ENCODE measurements at places on chromosomes 4 and X.

DNA sequence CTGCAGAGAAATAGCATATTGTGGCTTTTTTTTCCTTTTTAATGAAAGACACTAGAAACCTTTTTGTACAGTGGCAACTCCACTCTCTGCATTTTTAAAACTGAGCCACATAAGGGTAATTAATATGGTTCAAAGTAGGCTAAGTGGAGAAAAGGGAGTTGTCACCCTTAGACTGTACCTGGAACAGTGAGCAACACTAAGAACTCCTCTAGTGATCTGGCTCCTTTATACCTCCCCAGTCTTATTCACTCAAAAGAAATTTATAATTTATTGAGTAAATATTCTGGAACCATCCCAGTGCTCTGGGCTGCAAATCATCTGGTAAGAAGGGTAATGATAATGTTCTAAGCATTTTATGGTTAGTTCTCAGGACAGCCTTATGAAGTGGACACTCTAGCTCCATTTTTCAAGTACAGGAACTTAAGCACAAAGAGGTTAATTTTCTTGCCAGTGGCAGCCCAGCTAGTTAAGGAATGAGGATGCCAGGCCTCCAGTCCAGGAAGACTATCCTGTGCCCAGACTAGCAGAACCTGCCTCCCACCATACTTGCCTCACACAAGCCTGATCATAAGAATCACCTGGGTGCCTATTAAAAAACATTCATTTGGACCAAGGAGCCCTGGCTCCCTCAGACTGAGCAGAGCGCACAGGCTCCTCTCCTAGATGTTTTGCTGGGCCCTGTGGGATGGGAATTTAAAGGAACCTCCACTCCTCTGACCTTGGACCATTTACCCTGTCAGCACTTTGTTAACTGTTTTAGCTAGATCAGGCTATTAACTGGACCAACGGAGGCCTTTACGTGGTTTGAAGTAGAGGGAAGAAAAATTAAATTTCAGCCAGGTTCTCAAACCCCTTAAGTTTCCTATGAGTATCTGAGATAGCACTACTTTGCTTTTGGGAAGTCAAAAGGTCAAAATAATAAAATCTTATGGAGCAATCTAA lies 102.6 kb downstream of the PDE5A start:
- DNase-seq = no peak

DNA sequence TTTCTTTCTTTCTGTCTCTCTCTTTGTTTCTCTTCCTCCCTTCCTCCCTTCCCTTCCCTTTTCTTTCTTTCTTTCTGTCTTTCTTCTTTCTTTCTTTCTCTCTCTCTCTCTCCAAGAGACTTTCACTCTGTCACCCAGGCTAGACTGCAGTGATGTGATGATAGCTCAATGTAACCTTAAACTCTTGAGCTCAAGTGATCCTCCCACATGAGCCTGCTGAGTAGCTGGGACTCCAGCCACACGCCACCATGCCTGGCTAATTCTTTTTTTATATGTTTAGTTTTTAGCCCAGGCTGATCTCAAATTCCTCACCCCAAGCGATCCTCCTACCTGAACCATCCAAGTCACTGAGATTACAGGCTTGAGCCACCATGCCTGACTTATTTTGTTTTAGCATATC lies 64.3 kb upstream of the EMCN start:
- no peak for DNase-seq

- no peak for DNase-seq
Measured at GRCh38 chr4:123411514-123411913, 14.9 kb downstream of the SPRY1 start.

- no peak for DNase-seq
Measured at GRCh38 chrX:8103655-8104054, 67.4 kb downstream of the VCX2 start.

DNA sequence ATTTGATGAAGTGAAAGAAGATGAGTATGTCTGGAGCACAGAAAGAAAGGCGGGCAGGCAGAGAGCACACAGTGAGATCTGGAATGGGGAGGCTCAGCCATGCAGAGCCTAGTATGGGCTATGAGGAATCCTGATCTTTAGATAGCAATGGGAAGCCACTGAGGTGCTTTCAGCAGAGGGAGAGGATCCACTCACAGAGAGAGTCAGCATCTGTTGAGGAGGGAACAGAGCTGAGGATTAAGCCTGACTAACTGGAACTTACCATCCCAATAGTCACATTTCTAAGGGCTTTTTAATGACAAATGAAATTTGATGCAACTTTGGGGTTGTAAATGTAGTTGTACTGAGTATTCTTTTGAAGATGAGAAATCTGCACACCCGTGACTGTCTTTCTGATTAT lies 20.6 kb upstream of the FGFBP2 start:
- no peak for DNase-seq

DNA sequence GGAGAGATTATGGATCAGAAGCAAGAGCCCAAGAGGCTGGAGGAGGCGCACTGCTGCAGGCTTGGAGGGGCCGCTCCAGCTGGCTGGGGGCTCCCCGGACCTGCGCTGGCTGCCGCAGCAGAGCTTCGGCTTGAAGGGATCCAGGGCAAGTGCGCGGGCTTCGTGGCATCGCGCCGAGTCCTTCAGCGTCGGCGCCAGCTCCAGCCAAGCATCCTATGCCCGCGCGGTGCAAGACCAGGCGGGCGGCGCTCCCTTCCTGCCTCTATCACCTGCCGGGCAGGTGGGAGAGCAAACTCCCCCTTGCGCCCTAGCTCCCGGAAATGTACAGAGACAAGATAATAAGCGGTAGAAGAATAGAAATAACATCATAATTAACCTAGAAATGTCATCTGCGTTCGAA lies 10.5 kb upstream of the UCP1 start:
- no peak for DNase-seq

- DNase-seq = no peak
Measured at GRCh38 chrX:139766545-139766983, 58.6 kb upstream of the MCF2 start.

DNA sequence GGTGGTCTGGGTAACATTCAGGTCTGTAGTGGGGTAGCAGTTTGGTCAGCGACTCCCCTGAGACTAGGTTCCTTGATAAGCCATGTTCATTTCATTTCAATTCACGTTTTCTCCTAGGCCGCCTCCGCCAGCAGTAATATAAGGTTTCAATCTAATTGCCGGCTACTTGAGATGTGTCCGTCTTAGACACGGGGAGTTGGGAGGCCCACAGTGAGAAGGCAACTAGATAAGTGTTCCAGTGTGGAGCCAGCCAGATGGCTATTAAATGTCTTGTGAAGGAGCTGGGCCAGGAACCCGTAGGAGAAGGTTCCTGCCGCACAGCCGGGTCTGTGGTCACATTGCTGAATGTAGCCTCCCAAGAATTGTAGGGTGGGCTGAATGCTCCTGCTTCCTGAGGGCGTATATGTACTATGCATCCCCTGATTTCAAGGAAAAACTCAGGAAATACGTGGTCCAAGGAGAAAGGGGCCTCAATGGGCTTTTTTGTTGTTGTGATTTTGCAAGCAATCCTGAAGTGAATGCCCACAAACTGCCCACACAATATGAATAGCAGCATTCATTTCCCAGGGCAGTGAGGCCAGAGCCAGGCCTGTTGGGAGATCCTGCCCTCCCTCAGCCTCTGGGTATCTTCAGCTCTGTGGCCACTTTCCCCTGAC lies 220.6 kb upstream of the RPL34 start:
- no peak for DNase-seq

- no peak for DNase-seq
Measured at GRCh38 chr4:35175487-35175886, 1068.8 kb downstream of the ARAP2 start.

DNA sequence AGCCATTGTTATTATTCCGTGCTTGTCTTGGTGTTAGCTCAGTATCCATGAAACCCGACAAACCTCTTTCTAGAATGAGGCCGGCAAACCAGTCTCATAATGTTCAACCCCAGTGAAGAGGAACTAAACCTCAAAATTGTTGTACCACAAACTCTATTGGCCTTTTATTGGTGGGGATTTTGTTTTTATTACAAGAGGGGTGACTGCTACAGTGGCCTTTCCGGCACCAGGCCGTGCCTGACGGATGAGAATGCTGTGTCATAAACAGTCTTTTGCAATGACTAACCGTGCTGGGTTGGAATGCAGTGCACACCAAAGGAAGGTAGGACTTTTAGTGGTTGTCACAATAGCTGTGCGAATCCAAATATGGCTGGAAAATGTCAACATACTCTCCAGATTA lies 60.8 kb downstream of the SHROOM2 start:
- no peak for DNase-seq

DNA sequence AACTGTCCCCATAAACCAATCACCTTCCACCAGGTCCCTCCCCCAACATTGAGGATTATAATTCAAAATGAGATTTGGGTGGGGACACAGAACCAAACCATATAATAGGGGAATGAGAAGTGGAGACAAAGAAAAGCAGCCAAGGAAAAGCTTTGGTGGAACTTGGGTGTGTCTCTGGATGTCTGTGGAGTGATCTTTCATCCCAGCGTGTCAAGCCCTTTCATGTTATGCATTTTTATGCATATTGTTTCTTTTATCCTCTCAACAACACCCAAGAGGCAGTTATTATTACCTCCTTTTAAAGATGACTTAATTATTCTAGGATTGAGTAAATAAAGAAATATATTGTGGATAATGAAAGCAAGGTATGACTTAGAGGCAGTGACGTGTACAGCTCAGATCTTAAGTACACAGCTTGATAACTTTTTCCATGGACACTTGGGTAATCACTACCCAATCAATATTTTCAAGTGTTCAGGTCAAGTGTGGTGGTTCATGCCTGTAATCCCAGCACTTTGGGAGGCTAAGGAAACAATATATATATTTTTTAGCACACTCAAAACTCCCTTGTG lies 42.6 kb upstream of the HOPX start:
- DNase-seq = no peak

DNA sequence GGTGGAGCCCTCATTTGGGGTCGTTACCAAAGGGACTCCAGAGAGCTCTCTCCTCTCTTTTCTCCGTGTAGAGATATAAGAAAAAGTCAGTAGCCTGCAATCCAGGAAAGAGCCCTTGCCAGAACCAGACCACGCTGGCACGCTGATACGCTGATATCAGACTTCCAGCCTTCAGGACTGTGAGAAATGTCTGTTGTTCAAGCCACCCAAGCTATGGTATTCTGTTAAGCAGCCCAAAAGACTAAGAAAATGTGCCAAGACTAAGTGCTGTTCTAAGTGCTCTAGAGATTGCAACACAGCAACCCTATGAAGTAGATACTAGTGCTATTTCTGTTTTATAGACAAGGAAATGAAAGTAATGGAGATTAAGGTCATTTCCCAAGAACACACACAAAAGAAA lies 205.7 kb downstream of the CAMK2D start:
- no peak for DNase-seq

- no peak for DNase-seq
Measured at GRCh38 chr4:105107095-105107856, 39.4 kb upstream of the TET2 start.

DNA sequence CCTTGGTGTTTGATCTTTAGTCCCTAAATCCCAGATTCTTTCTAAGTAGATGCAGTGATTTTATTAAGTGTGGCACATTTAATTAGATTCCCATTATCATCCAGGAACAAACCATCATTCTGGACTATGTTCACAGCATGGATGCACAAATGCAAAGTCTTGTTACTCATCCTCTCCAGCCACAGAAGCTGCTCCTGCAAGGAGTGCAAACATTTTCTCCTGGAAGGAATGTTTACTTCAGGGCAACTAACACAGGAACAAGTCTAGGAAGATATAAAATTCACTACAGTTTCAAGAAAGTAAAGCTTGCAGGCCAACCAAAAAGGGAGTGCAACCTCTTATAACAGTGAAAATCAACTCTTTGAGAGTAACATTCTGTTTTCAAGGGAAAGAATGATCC lies 106.0 kb downstream of the IQCM start:
- DNase-seq = no peak

GRCh38 chr4:176123710-176124407 lies 58.2 kb downstream of the WDR17 start:
- DNase-seq = no peak

- DNase-seq = no peak
Measured at GRCh38 chr4:111678479-111678878, 466.8 kb upstream of the FAM241A start.

- no peak for DNase-seq
Measured at GRCh38 chr4:88352062-88352740, 26.5 kb upstream of the HERC6 start.

DNA sequence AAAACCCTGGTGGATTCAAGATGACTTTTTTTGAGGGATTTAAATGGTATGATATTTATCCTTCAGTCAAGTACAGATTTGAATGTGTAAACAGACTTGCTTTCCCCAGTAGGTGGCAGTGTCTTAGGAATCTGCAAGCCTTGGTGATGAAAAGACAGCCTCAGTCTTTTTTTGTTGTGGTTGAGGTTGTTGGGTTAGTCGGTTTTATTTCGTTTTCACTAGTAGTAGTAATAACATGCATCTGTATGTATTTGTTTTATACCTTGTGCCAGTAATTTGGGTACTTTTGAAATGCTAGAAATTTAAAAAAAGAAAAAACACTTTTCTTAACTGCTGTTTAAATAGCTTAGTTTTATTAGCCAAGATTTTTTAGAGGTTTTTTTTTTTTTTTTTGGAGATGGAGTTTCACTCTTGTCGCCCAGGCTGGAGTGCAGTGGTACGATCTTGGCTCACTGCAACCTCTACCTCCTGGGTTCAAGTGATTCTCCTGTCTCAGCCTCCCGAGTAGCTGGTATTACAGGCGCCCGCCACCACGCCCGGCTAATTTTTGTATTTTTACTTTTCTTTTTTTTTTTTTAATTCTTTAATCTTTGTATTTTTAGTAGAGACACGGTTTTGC lies 39.2 kb downstream of the COPS4 start:
- peak; percentile 37 for DNase-seq

DNA sequence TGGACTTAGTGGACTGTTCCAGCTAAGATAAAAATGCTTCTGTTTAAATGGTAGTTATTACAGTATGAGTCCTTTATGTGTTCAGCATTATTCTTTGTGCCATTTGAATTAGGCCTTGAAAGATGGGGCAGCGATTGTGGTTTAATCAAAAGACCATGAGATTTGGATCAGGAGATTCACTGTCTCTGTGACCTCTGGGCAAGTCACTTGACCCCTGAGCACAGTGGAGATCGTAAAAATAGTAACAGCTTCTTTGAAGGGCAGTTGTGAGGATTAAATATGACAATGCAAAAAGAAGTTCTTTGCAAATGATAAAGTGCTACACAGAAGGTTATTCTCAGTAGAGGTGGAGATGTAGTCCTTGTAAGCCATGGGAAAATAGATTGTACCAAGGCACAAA lies 10.8 kb downstream of the CXCR3 start:
- no peak for DNase-seq

DNA sequence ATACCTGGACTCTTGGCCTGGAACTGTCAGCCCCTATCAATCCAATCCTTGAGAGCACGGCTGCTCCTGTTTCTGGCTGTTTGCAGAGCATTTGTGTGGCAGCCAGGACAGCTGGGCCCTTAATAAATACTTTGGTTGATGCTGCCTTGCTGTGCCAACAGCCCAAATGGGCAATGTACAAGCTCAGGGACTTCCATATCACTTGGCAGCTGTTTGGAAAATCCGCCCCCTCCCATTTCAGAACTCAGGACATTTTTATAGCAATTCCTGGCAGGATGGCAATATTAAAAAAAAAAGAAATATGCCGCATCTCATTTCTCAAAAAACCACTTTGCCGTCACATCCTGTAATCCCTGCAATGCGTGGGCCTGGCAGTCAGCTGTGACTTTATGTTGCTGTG lies 218.9 kb downstream of the HS3ST1 start:
- no peak for DNase-seq

GRCh38 chr4:21952549-21952948 lies 4.0 kb upstream of the KCNIP4 start:
- DNase-seq = no peak
